ENCODE measurements at places on chromosomes 2 and 18.
A peak's percentile ranks its signal among the peaks of the same experiment; 100 is the strongest.

DNA sequence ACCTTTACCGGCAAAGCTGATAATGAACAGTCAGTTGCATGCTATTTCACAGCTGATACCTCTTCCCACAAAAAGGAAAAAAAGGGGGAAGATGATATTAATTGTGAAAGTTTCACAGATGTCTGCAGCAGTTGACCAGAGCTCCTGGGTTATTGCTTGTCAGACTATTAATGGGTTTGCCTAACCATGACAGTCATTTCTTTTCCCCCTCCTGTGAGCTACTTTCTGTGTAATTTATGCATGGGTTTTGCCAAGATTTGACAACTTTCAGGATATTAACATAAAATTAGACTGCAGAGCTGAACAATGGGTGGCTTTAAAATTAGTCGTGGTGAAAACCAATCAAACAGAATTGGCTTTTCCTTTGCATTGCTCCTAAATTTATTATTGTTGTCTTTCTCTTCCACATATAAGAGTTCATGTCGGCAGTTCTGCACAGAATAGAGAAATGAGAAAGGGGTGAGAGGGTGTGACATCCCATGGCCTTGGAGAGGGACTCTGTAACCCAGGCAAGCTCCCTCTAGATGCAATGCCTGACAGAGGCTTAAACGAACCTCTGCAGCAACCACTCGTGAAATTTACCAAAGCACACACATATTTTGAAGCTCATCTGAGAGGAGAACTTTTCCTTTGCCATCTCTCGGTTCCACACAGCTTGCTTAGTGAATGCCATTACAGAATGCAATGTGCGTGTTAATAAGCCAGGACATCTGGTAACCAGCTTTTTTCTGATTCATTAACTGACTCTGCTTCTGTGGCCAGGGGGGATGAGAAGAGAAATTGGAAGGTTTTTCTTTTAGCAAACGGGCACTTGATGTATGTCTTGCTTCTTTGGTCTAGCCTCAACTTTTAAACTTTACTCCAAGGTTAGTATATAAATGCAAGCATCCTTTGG lies 82.2 kb upstream of the ITGA4 start:
- DNase-seq, result peak; percentile 53

GRCh38 chr2:227456772-227457171 lies 15.2 kb upstream of the AGFG1 start:
- no peak for DNase-seq

DNA sequence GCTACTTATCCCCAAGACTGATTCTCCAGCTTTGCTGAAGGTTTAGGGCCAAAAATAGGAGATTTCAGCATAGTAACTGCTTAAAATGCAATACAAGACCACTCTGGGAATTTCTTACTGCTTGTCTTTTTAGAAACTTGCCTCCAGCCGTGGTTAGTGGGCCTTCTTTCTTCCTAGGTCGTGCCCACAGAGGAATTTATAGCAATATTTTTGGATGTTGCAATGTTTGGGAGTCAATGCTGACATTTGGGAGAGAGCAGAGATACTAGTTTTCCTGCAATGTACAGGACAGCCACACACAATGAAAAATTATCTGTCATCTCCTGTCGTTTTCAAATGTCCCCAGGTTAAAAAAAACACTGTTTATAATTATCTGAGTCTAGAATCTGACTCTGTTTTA lies 25.6 kb upstream of the CERS6 start:
- DNase-seq, result peak; percentile 42

DNA sequence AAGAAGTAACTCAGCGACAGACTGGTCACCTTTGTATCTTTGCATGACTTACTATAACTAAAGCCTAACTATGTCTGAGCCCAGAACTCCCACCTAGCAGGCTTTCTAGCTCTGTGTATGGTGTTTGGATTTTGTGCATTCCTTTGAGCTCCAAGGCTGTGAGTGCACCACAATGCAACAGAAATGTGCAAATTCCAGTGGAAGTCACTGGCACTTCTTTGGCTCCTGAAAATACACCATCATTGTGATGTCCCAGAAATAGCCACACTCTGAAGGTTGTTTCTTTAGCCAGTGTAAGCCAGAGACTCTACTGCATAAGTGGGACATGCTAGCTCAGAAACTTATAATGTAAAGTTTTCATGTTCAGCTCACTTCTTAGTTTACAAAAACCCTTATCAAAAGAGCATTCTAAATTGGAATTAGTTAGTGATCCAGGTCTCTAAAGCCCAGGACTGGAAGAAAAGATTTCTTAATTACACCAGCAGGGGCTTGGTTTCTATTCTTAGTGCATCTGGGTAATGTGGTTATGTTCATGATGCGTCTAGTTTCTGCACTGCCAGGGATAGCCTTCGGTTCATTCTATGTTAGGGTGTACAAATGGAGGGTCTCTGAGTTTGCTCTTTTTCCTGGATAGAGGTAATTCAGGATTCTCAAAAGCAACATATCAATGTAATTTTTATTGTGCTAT lies 1239.5 kb upstream of the ZEB2 start:
- no peak for DNase-seq

- DNase-seq, result peak; percentile 64
Measured at GRCh38 chr2:182077023-182077422, 91.4 kb downstream of the PPP1R1C start.

DNA sequence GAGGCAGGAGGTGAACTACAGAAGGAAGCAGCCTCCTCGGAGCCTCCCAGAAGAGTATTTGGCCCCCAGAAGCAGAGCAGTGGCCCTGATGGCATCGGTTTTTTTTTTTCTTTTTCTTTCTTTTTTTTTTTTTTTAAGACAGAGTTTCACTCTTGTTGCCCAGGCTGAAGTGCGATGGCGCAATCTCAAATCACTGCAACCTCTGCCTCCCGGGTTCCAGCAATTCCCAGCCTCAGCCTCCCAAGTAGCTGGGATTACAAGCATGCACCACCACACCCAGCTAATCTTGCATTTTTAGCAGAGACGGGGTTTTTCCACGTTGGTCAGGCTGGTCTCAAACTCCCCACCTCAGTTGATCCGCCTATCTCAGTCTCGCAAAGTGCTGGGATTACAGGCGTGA lies 34.8 kb upstream of the NCKAP5 start:
- no peak for DNase-seq

GRCh38 chr2:212610872-212611425 lies 72.3 kb upstream of the ERBB4 start:
- DNase-seq, result no peak

DNA sequence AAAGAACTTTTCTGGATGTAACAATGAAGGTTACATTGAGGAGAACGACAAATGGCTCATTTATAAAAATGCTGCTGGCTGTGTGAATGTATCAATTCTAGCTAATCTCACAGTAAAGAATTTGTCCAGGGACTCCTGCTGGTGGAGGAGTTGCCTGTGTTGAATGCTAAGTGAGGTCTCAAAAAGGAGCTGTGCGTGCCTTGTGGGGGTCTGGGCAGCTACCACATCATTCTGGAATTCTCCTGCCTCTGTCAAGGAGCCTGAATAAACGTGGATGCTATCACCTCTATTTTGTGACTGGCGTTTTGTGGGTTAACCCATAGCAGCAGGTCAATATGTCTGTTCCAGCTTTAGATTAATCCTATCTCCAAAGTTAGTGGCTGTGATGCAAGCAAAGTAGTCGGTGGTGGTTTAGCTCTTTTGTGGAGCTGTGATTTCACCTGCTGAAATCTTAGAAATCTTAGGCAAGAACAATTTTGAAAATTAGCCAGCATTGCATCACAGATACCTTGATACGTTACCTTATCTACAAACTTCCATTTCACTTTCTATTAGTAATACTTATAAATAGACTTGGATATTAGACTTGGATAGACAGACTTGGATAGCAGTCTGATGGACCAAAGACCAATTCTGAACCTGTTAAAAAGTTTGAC lies 96.8 kb downstream of the MTCL1 start:
- no peak for DNase-seq

GRCh38 chr2:164430166-164430783 lies 191.0 kb downstream of the GRB14 start:
- DNase-seq, result peak; percentile 49

- DNase-seq, result no peak
Measured at GRCh38 chr2:25697559-25698341, 24.4 kb upstream of the DTNB start.

DNA sequence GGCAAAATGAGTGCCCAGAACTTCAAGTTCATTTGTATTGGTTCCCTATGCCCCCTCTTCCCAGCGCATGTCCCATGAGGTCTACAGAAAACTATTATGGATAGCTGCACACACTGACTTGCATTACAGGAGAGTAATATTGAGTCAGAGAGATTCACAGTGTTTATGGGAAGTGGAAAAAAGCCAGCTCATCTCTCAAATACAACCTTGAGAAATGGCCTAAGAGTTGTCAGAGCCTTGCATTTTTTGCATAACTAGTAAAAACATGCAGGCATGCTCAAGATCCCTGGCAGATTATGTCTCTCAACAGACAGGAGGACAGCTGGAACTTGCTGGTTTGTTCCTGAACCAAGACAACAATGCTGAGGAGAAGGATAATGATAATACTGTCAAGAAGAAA lies 1292.8 kb downstream of the DSC3 start:
- no peak for DNase-seq

DNA sequence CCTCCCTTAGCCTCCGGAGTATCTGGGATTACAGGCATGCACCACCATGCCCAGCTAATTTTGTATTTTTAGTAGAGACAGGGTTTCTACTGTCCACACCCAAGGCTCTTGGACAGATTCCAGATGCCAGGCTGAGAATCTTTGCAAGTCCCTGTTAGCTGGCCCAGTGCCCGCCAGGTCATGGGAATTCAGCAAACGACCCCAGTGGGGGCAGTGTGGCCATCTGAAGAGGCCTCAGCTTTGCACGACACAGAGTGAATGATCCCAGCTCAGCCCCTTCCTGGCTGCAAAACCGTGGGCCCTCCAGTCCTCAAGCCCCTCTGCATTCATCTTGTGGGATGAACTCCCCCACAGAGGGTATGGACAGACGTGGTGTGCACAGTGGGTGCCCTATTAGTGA lies 179.5 kb upstream of the ID2 start:
- DNase-seq, result no peak

- DNase-seq, result no peak
Measured at GRCh38 chr2:20430461-20431300, 16.2 kb upstream of the RHOB start.

DNA sequence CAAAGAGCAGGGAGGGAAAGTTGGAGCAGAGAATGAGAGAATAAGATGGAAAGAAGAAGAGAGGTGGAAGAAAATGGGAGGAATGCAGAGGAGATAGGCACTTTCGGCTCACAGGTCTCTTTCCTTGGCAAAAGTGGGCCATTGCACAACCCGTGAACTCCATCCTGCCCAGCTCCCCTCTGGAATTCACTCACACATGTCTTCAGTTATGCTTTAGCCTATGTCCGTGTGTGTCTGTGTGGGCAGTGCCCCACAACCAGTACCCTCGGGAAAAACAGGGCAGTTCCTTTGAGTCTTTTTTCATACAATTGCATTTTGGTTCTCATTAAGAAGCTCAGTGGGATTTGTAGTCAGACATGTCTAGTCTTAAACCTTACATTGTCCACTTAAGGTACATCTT lies 34.5 kb downstream of the DTNA start:
- DNase-seq, result peak; percentile 90

DNA sequence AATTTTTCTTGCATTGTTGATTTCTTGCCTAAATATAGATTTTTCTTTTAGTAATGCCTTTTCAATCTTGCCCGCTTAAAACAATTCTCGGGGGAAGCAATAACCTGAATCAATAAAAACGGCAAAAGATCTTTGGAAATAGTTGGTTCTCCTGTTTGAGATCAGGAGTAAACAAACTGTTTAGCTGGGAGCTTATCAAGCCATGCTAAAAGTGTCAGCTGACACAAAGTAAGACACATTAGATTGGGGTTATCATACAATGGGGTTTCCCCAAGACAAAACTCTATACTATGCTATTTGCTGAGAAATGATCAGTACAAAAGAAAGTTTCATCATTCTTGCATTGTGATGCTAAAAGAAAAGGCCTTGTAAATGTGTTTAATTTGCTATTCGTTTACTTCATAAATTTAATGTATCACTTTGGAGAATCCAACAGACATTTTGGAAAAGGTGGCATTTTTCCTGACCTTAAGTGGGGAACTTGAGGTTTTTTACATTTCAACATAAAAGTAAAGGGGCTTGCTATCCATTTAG lies 46.5 kb downstream of the ATIC start:
- DNase-seq, result no peak

Measured in fibroblast of gingiva (primary cell).